ENCODE measurements at places on chromosomes 13 and 19.

DNA sequence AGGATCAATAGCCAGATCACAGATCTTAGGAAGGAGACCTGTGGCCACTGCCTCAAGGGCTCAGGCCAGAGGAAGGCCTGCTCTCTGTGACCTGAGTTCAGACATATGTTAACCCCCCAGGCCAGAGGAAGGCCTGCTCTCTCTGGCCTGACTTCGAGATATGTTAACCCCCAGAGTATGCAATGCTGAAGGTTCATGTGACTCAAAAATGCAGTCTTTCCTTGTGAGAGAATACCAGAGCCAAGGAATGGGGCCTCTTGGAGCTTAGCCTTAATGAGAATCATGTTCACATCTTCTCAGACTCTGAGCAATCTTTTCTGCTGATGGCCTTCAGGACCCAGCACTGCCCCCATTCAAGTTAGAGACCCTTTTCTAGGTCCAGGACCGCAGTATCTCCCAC lies 36.7 kb downstream of the MBNL2 start:
- ATAC-seq: no peak

DNA sequence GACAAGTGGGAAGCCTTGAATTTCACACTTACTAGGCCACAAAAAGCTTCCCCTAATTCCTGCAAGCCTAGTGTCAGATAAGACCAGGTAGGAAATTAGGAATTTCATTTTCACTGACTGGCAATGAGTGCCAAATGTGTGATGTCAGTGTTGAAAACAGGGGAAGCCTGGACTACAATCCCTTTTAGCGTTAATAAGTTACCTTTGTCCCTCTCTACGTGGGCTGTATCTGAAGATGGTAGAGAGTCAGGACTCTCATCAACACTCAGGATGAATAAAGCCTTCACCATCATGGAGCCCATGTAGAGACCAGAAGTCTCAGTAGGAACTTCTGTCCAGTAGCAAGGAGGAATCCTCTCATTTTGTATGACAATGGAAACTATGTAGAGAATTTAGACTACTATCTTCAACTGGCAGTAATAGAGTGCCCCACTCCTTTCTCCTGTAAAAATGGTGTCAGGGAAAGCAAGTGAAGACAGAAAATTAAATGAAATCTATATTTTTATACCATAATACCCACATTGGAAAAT lies 324.1 kb upstream of the KLHL1 start:
- no peak for ATAC-seq

- peak; percentile 86 for ATAC-seq
Measured at GRCh38 chr13:98528663-98529064, 48.2 kb downstream of the STK24 start.

GRCh38 chr19:18846862-18847548 lies 15.2 kb downstream of the UPF1 start:
- ATAC-seq: peak; percentile 83

DNA sequence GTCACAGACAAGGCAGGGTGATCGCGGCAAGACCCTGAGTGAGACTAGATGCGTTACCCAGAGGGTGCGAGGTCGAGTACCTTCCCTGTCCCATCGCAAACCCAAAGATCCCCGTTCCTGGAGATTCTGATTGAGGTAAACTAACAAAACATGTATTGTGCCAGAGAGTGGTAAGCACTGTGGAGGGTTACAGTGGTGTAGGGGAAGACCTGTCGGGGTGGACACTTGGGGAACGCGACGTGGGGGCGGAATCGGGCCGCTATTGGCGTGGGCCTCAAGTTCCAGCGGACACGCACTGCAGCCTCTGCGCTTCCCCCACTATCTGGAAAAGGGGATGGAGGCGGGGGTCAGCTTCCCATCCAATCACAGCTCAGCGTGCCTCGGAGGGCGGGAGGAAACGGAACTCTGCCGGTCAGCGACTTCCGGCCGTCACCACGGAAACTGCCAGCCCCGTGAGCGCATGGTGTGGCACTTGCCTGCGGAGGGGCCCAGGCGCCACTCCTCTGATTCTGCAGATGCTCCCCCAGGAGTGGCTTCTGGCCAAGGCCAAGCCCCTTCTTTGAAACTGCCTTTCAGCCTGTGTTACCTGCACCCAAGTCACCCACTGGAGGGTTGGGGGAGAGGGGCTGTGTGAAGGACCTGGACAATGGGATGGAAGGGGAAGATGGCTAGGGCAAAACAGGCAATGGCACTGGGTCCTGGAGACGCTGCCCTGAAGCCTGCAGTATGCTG lies 1.0 kb upstream of the UBE2M start:
- ATAC-seq: peak; percentile 5

Data from activated CD4-positive, CD25-positive, alpha-beta regulatory T cell treated with anti-CD3 and anti-CD28 coated beads, Interleukin-2, amount 50 U/mL, for 24 hours (primary cell).